WERI-Rb-1 (cell line): ENCODE measurements at places on chromosomes 3 and 15.

DNA sequence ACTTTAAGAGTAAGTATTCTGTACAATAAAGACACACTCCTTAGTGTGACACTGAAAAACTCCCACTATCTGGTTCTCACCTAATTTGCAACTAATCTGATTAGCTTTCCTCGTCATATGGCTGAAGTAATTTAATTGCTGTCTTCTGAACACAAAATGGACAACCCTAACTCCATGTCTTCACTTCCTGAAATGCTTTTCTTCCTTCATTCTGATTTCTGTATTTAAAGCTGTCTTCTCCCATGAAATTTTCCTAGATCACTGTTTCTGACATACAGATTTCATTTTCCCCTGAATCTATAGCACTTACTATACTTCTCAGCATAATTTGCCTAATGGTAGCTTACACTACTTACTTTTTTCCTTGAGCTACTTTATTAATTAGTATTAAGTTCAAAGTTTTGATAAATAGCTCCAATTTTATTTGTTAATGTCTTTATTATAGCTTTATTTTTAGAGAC, 6.3 kb downstream of the CCPG1 start:
- no peak for DNase-seq

DNA sequence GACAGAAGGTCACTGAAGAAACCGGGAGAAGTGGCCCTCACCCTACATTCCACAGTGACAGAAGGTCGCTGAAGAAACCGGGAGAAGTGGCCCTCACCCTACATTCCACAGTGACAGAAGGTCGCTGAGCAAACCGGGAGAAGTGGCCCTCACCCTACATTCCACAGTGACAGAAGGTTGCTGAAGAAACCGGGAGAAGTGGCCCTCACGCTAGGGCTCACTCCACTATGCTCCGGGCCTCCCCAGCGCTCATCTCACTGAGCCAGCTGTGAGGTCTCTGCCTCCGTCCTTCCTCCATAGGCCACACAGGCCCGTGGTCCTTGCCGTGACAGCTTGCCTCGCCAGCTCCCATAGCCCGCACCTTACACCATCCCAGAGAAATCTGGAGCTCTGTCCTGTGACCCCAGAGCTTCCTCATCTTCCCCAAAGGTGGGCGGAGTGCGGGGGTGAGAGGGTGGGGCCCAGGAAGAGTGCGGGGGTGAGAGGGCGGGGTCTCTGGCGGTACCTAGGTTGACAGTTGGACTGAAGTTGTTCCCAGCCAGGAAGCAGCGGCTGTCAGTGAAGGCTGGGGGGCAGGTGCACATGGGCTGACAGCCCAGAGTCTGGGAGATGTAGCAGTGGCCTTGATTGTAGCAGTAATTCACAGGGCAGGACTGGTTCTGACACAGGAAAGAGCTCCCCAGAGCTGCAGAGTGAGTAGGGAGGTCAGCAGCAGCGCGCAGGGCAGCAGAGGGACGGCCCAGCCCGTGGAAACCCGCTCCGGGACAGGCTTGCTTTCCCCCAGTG, 32.0 kb downstream of the MUC20 start:
- no peak for DNase-seq

- DNase-seq: no peak
These were observed 3.1 kb upstream of the TMCO5A start for GRCh38 chr15:37931321-37931720.

GRCh38 chr3:32245200-32245599, 6.7 kb downstream of the CMTM8 start:
- DNase-seq: no peak
